CD4-positive, alpha-beta T cell treated with Interleukin-17A for 1 hour (primary cell): ENCODE measurements at places on chromosomes 1 and 21.

- DNase-seq: no peak
These were observed 109.2 kb downstream of the TOMM20 start for GRCh38 chr1:235019471-235019870.

- DNase-seq: no peak
These were observed 96.9 kb upstream of the BCL9 start for GRCh38 chr1:147444381-147444780.

GRCh38 chr21:32316361-32317215 is 17.9 kb downstream of the MRAP start:
- DNase-seq: no peak

DNA sequence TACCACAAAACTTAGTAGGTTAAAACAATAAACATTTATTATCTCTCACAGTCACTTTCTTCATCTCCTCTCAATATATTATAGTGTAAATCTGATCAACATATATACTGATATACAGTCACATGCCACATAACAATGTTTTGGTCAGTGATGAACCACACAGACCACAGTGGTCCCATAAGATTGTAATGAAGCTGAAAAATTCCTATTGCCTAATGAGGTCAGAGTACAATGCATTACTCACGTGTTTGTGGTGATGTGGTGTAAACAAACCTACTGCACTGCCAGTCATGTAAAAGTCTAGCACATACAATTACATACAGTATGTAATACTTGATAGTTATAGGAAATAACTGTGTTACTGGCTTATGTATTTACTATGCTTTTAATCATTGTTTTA is 30.1 kb downstream of the OLFML3 start:
- DNase-seq: no peak

DNA sequence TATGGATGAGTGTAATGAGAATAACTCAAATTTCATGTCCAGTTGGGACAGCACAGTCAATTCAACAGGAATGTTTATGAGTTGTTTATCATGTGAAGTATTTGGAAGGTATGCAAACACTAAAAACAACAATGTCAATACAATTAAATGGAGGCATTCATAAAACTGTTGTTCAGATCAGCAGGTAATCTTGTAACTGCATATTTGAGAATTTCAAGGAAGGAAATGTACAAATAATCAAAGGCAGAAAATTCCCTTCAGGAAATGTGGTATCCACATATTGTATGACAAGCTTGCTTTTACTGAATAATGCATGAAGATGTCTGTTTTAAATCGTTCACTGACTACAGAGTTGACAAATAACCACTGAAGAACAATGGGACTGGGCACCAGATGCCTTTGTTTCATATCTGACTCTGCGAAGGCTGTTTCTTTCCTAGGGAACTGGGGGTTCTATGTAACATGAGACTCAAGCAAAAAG is 198.3 kb downstream of the LTN1 start:
- DNase-seq: no peak

- DNase-seq: no peak
These were observed 9.7 kb downstream of the TLR5 start for GRCh38 chr1:223133306-223133823.

GRCh38 chr1:102952400-102952799 is 155.9 kb downstream of the COL11A1 start:
- DNase-seq: no peak

DNA sequence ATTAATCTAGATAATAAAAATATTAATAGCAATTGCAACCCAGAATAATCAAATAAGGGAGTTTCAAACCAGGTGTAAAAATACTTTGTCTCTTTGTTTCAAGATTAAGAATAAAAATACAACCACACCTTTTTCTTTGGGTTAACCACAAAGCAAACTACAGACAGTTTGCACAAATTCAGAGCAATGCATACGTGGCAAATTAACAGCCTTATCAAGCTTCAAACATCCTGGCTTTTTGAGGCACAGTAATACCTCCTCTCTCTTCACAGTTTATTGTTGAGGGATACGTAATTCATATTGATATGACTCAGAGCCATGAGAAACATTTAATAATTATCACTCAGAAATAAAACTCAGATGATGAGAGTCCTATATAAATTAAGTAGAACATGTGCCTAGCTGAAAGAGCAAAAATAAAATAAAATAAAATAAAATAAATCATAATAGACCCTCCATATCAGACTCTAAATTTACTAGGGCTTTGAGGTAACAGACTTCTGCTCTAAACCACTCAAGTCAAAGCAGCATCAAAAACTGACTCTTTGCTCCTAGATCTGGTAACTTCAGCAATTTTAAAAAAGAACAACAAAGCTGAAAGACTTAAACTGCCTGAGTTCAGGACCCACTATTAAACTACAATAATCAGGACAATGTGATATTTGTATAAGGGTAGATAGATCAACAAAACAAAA is 11.4 kb downstream of the EDEM3 start:
- peak; percentile 80 for DNase-seq

GRCh38 chr1:234600418-234601281 is 9.3 kb downstream of the IRF2BP2 start:
- DNase-seq: peak; percentile 73

GRCh38 chr1:111631502-111631901 is 11.9 kb downstream of the RAP1A start:
- DNase-seq: no peak

GRCh38 chr1:98032958-98033357 is 112.1 kb upstream of the DPYD start:
- no peak for DNase-seq

- no peak for DNase-seq
These were observed 4.4 kb downstream of the SNAP47 start for GRCh38 chr1:227739636-227740035.

- no peak for DNase-seq
These were observed 178.1 kb downstream of the NTNG1 start for GRCh38 chr1:107318932-107319331.

DNA sequence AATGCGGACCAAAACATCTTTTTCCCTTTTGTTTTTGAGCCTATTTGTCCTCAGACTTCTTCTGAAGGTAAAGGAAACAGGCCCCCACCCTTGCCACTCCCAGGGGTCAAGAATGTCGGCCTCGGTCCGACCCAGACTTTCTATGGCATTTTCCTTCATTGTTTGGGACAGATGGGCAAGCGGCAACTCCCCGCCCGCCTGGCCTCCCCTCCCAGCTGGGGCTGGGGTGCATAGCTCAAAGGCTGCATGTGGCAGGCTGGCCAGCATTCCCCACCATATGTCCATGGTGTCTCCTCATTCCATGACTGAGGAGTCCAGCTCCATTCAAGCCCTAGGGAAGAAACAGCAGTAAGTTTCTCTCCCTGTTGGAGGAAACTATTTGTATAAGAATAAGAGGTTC is 29.4 kb upstream of the TSPEAR start:
- DNase-seq: no peak

- DNase-seq: no peak
These were observed 27.1 kb downstream of the AHDC1 start for GRCh38 chr1:27576806-27577227.

DNA sequence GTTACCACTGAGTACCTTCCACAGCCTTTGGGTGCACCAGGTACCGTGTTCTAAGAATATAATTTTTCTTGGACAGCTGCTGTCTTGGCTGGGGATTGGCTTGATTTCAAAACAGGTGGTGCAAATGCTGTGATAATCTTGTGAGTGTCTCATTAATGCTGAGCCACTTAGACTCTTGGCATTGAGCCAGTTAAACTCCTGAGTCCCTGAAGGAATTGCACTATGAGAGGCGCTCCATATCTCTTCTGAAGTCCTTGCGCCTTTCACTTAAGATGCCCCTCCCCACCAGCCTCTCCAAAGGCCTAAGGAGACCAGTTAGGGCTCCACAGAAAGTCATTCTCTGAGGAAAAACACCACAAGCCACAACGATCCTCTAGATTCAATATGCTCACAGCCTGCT is 51.0 kb downstream of the BACH1 start:
- no peak for DNase-seq

DNA sequence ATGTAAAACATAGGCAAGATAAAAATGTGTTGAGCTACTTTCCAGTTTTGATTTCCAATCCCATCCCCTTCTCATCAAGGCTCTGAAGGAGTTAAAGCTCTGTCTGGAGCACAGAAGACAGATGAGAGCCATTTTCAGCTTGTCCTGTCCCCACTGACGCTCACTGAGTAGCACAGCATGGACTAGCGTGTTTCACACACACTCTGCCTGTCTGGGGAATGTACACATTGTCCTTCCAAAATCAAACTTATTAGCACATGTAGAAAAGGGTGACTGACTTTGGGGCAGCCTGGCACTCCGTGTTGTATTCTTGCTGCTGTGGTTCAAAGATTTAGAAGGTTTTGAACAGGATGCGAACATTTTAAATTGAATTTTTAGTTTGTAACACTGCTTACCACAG is 139.2 kb downstream of the NEK7 start:
- DNase-seq: no peak

DNA sequence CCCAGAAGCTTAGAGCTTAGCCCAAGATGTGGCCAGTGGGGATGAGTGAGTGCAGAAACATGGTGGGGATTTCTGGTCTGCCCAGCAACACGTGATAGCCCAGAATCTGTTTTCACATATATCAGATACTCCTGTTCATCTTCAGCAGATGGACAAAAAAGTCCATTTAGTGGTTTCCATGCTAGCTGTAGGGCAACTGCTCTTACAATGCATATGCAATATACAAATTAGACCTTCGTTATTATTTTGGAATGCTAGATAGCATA is 96.9 kb upstream of the SGIP1 start:
- no peak for DNase-seq

- DNase-seq: no peak
These were observed 21.5 kb upstream of the COL11A1 start for GRCh38 chr1:103129796-103130195.

DNA sequence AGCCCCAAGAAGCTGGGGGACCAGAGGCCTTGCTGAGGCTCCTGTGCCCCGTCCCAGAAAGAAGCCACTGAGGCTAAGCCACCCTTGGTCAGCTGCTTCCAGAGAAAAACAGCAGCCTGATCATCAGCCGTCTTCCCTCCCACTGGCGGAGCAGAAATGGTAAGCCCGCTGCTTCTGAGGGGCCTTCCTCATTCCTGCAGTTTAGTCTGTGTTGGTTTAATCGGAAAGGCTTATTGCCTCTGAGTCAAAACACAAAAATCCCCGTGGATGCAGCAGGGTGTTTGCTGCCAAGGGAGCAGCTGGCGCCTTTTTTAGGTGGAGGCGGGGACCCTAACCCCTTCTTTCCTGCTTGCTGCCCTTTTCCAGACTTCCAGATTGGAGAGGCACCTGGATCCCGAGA is 33.9 kb downstream of the SPSB1 start:
- DNase-seq: no peak

GRCh38 chr1:229714964-229715603 is 89.0 kb downstream of the URB2 start:
- DNase-seq: peak; percentile 44
